ENCODE measurements at places on chromosomes 4 and X. TPM values are rescaled to one million over a fixed set of nuclear protein-coding genes. Genes with fewer than 3 reads are reported as not detected.

DNA sequence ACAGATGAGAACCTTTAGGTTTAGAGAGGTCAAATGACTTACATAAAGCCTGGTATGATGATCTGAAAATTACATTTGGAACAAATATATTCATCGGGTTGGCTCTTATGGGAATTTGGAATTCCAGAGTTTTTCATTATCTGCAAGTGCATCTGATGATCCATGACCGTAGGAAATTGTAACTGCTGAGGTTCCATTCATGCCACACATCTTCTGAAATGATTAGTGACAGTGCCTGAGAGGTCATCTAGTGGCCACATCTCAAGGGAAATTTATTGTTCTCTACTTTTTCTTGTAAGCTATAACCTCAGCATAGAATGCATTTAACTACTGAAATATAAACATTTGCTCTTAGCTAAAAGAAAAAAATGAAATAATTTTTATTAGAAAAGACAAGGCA, 105.8 kb upstream of the NWD2 start:
- DNase-seq, result no peak

ATP10D gene
- total RNA-seq, result 13.7 TPM

DNA sequence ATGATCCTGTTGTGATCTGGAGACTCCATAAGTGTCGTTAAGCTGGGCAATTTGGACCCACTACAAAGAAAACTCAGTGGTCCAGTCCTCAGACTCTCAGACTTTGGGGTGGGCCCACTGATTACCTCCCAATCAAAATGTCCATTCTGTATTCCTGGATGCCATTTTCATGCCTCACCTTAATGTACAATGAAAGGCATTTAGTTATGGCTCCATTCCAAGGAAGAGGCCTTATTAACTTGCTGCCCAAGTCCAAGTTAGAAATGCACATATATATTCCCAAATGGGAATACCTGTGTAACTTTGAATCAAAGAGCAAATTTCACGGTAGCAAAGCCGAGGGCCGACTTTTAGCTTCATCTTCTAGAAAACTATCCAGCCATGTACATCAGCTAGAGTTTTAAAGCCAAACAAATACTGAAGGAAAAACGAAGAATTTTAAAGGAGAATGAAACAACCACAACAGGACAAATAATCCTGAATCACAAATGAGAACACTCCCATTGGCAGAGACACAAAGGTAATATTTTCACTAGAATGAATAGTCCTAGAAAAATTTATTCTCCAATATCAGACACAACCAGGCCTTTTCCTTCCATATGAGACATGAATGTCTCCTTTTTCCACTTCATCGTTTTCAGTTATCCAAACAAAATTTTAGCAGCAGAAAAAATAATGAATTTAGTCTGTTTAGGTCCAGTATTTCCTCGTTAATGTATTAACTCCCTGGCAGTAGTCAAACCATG, 63.7 kb upstream of the HHIP start:
- peak; percentile 77 for DNase-seq

DNA sequence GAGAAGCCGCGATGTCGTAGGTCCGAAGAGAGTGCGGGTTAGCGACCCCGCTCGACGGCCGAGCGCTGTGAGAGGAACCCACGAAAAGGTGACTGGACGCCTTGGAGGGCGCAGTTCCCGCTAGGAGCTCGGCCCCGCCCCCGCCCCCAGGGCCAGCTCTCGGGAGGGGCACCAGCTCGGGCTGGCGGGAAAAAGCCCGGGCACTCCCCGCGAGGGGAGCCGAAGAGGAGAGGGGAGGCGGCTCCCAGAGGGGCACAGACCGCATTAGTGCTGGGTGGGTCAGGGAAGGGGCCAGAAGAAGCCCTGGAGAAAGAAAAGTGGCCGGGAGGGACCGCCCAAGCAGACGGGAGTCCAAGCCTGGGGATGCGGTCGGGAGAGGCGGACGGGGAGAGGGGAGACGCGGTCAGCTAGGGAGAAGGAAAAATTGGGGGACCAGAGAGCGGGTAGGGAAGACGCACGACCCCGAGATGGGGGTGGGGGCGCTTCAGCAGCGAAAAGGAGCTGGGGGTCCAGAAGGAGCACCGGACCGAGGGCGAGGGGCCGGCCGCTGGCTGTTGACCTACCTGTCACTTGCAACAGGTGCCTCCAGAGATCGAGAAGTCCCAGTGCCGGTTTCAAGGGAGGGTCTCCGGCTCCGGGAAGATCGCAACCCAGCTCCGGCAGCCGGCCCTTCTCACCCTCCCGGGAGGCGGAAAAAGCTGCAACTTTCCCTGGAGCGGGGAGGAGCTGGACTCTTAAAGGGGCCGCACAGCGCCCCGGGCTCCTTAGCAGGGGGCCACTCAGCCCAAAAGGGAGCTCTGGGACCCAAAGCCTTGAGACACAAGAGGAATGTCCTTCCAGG, at the start of gene SYTL4:
Gene SYTL4 (minus strand): TSS at position 681 of the 841 bp plus-strand sequence. CDS start 30,084 bp downstream, outside the sequence.
- DNase-seq, result no peak

GRCh38 chr4:76704133-76704881, 193.6 kb downstream of the SOWAHB start:
- DNase-seq, result peak; percentile 76

DNA sequence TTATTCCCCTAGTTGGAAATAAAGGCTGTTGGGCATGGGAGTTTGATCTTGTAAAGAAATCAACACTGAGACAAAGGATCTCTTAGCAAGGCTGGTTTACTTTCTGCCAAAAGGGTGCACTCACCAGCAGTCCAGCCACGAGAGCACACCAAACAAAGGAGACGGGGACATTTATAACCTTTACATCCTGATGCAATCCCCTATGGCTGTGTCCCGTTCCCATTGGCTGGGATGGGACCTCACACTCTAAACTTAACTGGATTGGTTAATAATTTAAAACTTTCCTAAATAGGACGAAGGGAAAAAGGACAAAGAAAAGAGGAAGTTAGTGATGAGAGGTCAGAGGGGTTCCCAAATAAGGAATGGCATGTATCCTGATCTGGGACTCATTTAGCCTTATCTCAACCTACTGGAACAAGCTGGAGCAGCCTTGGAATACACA, 17.9 kb downstream of the METAP1 start:
- DNase-seq, result no peak

DNA sequence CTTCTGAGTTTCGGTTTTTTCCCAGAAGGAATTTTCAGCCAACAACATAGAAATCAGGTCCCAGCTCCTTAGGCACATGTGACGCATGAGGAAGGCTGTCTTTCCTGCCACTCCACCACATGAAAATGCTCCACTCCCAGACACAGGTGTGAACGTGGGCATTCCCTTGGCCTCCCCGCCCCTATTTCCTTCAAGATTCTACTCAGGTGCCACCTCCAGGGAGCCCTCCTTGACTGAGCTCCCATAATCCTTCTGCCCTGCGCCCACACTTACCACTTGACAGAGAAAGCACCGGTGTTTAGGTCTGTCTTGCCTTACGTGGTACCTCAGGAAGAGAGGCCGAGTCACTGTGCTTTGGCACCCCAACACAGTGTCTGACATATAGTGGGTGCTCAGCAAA, 44.4 kb upstream of the CENPU start:
- DNase-seq, result no peak

- peak; percentile 58 for DNase-seq
Measured at GRCh38 chr4:183610033-183610432, 49.0 kb downstream of the RWDD4 start.

- peak; percentile 27 for DNase-seq
Measured at GRCh38 chr4:81351654-81352445, 119.9 kb downstream of the RASGEF1B start.

GRCh38 chr4:159239629-159240028, 136.8 kb downstream of the RAPGEF2 start:
- DNase-seq, result no peak

- DNase-seq, result no peak
Measured at GRCh38 chr4:104589264-104589868, 94.7 kb upstream of the CXXC4 start.

ASMT gene
- total RNA-seq, result not detected

DNA sequence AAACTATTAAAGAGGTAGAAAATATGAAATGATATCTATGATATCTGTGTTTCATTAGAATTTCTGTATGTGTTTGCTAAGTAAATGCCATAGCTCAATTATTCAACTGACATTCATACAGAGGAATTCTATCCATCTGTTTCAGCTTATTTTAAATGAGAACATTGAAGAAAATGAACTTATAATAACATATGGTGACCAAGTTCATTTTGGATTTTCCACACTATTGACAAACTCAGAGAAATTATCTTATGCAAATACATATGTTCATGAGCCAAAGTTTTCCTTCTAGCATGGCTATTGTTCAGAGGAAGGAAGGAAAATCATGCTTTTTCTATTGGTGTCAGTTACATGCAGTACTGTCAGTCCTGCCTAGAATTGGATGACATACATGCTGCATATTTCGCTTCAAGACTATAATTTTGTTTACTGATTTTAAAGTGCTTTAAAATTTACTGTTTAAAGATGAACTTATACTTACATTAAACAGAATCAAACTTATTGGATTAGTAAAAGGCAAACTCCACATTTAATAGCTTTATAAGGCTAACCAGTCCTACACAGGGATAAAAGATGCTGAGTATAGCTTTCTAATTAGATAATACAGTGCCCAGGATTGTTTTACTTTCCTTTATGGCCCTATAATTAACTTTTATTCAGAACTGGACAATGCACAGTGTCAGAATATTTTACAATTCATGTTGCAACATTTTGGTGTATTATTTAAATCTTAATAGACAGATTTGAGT, 646.2 kb downstream of the TRAM1L1 start:
- no peak for DNase-seq

GRCh38 chrX:68654693-68655092, 7.2 kb downstream of the STARD8 start:
- DNase-seq, result no peak

PRSS12 gene
- total RNA-seq, result 0.07 TPM

DNA sequence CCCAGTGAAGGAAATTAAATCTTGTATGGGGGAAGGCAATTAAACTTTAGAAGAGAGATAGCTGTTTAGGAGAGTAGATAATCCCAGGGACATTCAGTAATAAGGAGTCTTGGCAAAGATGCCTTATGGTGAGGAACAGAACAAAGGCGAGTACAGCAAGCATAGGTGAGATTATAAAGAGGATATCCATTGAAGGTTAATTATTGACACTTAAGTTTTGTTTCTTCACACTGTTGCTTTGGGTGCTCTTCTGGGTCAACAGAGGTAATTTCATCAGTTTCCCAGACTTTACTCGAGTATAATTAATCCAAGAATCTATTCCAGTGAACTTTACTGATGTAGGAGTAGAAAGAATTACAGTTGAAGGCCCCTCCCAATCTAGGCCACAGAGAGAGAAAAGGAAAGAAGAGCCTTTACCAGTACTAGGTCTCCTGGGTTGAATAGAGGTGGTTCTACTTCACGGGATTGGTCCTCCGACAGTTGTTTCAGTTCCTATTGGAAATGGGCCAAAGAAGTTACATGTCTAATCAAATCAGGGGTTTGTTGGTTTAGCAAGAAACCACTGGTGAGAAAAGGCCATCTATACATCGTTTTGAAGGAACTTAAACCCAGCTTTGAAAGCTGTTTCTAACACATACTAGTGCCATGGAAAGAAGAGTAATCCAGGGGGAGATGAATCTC, 27.2 kb downstream of the EPGN start:
- no peak for DNase-seq

DNA sequence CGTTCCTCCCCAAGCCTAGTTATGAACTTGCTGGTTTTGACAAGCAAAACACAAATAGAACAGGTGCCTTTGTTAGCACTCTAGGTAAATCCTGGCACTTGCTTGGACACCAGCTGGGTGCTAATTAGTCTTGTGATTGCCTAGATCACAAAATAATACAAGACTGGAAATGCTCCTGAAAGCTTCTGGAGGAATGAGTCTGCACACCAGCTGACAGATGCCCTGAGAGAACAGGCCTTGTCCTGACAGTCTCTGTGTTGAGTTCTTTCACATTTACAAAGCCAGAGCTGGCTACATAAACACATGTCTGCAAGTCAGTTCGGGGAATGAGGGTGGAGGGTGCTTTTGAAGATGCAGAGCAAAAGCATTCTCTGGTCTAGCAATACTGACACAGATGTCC, 93.8 kb downstream of the ELOVL6 start:
- no peak for DNase-seq

DNA sequence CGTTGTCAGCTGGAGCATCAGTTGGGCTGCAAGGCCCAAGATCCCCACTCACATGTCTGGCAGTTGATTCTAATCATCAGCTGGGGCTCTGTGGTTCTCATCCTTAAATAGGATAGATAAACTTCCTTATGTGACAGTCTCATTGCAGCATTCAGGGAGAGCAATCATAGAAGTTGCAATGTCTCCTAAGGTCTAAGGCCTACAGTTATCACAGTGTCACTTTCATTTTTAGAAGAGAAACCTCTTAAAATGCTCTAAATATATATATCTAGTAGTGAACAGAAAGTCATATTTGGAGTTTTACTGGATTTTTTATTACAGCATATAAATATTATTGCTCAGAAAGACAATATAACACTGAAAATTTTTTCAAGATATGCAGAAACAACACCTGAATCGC, 226.0 kb upstream of the PPP1R2C start:
- no peak for DNase-seq

GRCh38 chr4:152539556-152540292, 3.8 kb upstream of the FBXW7 start:
- DNase-seq, result no peak

- no peak for DNase-seq
Measured at GRCh38 chr4:140056015-140056414, 98.0 kb downstream of the MAML3 start.

ADAMTS3 gene
- 3.9 TPM for total RNA-seq

SMIM31 gene
- not detected for total RNA-seq

- no peak for DNase-seq
Measured at GRCh38 chr4:10697086-10697485, 12.5 kb upstream of the CLNK start.

DNA sequence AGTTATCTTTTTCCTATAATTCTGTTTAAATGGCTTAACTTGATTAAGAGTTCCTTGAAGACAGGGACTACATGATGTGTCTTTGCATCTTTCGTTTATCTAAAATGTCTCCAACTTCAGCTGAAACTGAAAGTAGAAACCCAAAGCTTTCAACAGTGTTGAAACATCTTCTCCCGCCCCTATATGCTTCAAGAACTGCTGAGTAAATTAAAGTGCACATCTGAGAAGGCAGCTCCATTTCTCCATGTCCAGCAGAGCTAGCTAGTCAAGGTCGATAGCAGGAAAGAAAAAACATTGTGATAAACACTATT, 185.7 kb upstream of the TBL1X start:
- DNase-seq, result no peak

IRF2 gene
- 18.9 TPM for total RNA-seq

DNA sequence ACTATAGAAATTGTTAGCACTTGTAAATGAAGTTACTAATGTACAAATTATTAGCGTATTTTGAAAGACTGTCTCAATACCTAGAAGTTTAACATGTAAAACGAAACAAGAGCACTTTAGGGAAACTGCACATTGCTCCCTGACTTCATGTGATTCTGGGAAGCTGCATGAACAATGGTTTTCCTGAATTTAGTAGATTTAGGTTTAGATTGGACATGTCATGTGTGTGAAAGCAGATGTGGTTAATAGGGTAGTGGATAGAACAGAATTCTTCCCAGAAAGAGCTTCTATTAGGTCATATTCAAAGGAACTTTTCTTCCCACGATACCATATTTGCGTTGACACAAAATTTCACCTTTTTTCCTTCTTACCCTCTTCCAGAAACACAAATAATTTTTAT, 14.9 kb upstream of the CXCL8 start:
- DNase-seq, result no peak

PITX2 gene
- total RNA-seq, result 7.1 TPM
